ENCODE measurements at places on chromosomes 6 and 20.

- no peak for DNase-seq
Observed at GRCh38 chr6:112050429-112050828, 3.5 kb upstream of the CCN6 start.

DNA sequence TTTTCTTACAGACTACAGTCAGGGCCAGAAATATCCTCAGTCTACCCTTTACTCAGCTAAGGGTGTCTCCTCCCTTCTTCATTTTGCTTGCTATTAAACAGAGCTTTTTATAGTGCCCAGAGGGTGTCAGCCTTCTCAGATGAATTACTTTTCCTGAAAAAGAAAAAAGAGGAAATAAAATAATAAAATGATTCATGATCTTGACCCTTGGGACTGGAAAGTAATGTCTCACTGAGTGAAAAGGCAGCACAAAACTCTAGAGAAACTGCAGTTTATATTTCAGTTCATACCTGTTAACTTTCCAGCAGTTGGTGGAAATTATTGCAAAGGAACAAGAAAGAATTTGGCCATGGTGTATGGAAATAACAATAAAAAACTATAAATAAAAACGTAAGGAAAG lies 170.6 kb downstream of the IBTK start:
- DNase-seq = no peak

DNA sequence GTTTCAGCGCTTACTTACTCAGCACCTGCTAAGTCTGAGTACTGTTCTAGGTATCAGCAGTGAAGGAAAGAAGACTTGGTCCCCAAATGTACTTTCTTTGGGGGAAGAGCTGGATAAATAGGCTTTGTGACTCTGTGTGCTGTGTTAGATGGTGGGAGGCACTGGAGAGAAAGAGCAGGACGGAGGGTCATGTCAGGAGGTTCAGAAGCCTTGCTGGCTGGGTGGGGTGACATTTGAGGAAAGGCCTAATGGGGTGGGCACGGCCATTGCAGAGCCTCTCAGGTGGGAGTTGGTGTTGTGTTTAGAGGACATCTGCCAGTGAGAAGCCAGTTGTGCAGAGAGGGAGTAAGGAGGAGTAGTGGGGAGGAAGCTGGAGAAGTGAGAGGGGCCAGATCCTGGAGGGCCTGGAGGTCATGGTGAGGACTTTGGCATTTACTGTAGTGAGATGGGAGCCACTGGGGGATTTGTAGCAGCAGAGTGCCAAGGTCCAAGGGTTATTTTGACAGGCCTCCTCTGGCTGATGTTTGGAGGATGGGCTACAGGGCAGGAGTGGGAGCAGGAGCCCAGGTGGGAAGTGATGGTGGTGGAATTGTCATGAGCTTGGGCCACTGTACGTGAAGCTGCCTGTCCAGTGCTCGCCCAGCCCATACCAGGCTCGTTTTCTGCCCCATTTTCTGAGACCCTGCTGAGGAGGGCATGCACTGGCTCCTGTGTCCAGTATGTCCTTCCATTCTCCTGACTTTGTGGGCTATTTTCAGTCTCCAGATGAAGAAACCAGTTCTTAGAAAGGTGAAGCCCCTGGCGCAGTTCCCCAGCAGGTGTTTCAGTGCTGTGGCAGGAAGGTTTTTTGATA lies 886 bp downstream of the SDCBP2 start:
- no peak for DNase-seq

DNA sequence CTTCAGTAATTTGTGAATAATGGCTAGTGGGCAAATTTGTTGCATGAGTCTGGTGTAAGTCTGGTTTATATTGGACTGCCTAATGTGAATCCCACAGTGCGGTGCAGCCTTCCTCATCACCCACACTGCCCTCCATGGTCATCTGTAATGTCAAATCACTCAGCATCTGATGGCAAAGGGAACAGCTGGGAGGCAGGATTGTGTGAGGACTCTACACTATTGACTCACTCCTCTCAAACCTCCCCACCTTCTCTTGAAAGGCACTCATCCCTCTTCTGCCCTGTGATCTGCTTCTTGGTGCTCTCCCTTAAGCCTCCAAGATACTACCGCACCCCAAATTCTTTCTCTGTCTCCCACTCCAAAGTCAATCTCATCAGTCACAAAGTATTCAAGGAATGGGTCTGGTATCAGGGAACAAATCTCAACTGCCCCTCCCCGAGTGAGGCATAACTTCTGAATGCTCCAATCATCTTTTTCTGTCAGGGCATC lies 146.0 kb upstream of the BEND6 start:
- no peak for DNase-seq

DNA sequence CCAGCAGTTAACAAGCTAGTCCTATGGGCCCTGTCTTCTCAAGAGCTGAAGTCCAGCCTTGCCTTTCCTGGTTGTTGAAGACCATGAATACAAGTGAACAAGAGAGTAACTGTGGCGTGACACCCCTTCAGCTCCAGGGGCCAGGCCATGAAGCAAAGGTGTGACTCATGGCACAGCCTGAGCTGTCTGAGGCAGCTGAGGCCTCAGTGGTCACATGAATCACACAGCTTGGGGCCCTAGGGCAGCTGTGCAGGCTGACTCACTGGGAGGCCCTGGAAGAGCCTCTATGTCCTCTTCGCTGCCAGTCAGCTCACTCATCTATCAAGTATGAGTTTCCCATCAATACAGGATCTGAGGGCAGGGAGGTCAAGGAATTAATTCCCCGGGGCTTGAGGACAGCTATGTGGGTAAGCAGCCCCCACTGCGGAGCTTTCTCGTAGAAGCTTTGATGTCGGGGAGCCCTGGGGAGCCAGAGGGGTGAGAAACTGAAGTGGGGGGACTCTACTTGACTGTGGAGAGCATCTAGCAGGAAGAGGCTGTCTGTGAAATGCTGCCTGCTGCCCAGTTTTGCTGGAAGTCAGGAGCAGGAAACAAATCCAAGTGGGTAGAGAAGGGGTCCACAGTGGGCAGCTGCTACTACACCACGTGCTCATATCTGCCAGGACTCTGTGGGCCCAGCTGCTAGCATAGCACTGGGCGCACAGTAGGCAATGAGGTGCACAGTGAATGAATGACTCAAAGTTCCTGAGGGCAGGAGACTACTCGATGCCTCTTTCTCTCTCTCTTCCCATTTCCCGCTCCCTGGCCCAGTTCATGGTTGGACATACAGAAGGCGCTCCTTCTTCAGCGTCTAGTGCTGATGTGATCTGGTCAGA lies 13.7 kb upstream of the FAM83C start:
- peak; percentile 25 for DNase-seq

DNA sequence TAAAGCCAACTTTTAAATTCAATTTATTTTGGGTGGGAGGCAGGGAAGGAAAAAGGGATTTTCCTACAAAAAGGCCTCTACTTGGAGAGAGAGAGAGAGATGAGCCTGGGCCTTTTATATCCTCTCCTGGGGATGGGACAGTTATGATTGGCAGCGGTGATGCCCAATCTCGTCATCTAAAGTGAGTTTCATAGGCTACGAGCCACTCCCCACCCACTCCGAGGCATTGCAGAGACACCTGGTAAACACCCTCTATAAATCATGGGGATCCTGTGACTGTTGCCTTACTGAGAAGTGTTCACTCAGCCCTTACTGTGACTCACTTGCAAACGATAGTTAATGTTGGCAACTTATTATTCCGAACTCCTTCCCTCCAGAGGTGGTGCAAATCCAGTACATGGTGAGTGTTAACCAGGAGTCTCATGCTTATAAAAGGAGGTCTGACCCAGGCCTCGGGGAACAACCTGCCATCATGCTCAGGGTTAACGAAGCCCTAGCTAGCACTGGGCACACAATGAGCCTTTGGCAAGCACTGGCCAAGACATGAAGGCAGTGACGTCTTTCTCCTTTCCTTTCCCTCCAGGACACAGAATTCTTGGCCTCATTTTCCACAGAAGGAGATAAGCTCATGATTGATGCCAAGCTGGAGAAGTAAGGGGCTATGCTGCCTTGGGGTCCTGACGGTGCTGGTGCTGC lies 20.5 kb downstream of the BPIFB4 start:
- no peak for DNase-seq

DNA sequence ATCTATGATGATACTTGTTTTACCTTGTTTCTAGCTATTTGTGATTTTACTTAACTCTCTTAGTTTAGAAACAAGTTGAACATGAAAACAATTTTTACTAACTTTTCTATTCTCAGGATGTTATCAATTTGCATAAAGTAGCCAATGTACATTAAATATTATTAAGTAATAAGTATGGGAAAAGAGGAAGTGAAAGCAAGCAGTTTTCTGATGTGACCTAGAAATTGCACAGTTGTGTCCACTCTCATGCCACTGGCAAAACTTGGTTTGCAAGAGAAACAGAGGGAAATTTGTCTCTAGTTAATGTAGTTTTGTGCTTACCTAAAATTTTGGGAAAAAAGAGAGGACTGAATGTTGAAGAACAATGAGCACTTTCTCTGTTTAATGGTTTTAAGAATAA lies 19.2 kb upstream of the TSPYL1 start:
- no peak for DNase-seq

- no peak for DNase-seq
Observed at GRCh38 chr6:118968416-118968815, 33.5 kb upstream of the MCM9 start.

DNA sequence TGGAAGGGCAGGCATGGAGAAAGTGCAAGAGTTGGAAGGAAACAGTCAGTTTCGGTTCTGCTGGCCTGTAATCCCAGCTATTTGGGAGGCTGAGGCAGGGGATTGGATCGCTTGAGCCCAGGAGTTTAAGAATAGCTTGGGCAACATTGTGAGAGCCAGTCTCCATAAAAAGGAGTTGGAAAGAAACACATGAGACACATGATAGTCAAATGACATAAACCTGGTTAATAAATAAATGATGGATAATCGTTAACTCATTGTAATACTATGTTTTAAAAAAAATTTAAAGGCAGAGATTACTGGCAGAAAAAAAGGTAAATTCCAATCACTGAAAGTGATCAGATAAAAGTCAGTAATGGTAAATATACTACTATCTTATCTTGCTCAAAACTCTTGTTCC lies 37.2 kb upstream of the PHACTR1 start:
- no peak for DNase-seq

GRCh38 chr6:78483553-78484197 lies 383.7 kb upstream of the IRAK1BP1 start:
- no peak for DNase-seq

- no peak for DNase-seq
Observed at GRCh38 chr6:6246544-6246943, 73.9 kb downstream of the F13A1 start.

DNA sequence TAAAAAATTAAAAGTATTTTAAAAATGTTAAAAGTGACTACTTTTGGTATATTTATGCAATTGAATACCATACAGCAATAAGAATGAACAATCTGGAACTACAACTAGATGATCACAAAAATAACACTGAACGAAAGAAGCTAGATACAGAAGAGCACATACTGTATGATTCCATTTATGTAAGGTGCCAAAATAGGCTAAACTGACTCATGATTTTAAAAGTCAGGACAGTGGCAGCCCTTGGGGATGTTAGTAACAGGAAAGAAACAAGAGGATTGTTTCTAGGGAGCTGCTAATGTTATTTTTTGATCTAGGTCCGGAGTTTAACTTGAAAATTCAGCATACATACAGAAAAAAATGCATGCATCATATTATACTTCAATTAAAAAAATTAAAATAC lies 42.3 kb downstream of the KIF13A start:
- DNase-seq = no peak

DNA sequence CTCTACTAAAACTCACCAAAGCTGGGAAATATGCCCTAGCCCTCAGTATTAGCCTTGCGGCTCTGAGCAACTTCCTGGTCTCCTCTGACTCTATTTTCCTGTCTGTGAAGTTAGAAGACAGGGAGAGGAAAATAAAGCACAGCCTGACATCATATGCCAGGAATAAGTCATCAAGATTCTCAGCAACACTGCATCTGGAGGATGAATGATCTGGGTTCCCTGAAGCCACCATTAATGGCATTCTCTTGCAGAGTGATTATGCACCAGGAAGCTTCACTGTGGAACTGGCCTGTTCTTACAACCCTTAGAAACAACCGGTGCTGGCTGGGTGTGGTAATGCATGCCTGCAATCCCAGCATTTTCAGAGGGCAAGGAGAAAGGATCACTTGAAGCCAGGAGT lies 12.4 kb downstream of the ADGRF5 start:
- no peak for DNase-seq

GRCh38 chr6:30331981-30332380 lies 5.3 kb downstream of the TRIM39 start:
- no peak for DNase-seq

- DNase-seq = no peak
Observed at GRCh38 chr6:129646642-129647041, 63.3 kb downstream of the ARHGAP18 start.

GRCh38 chr20:36035745-36036144 lies 67.4 kb downstream of the CNBD2 start:
- no peak for DNase-seq

GRCh38 chr6:120938164-120938875 lies 396.0 kb downstream of the TBC1D32 start:
- no peak for DNase-seq

DNA sequence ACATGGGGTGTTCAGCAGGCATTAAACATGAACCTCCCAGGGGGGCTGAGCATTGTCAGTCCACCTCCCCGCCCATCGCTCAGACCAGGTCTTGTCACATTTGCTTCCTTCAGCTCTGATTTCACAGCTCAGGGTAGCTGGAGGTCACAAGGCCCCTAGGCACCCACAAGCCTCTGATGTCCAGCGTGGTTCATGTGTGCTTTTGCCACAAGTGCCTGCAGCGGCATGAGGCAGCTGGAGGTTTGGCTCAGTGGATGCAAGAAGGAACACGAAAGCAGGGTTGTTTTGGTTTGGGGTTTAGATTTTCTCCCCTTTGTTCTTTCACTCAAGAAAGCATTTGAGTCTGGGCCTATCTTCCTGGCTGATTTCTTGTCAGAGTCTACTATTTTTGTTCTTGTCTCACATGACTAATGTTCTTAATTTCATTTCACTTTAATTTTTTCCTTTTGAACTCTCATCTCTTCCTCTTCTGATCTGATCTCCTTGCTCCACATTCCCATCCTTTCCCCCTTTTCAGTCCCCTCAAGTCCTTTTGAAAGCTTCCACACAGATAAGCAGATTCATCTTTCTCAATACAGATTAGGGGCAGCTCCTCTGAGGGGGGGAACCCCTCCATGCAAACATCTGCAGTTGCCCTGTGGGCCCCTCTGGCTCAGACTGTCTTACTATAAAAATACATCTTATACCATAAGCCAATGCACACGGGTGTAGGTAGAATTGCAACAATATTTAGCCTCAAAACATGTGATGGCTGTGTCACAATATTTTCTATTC lies 68.1 kb upstream of the CEP85L start:
- no peak for DNase-seq

- no peak for DNase-seq
Observed at GRCh38 chr6:2977799-2978590, 6.6 kb upstream of the SERPINB6 start.

DNA sequence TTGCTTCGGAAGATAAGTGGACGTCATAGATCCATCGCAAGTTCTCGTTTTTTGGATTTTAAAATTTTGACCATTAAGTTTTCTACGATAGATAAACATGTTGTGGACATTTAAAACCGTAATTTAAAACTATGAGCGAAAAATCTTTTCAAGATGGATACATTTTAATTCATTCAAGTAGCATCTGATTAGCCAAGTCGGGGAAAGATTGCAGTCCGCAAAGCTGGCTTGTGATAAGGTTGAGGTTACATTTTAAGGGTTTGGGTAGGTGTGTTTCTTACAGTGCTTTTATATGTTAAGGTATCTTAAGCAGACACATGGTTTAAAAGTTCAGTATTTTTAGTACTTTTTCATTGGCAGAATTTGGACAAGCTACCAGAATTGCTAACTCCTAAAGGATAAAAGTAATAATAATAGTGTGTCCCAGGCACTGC lies 1.2 kb downstream of the WTAP start:
- no peak for DNase-seq

- no peak for DNase-seq
Observed at GRCh38 chr6:24223115-24223919, 97.3 kb downstream of the NRSN1 start.

GRCh38 chr6:119350952-119351372 lies 1.4 kb upstream of the MAN1A1 start:
- no peak for DNase-seq
